ENCODE measurements at places on chromosomes 2 and 18. TPM values are rescaled to one million over a fixed set of nuclear protein-coding genes. Genes with fewer than 3 reads are reported as not detected.
A peak's percentile ranks its signal among the peaks of the same experiment; 100 is the strongest.

Gene RNF125
- 6.0 TPM for total RNA-seq

Gene DYNAP
- not detected for total RNA-seq

GRCh38 chr18:50790948-50791347, 28.9 kb downstream of the MRO start:
- no peak for DNase-seq
- H3K36me3 ChIP-seq, result no peaks in the 10 kb centered on the region
- H3K27ac ChIP-seq, result no peak overlapping the region
- H3K4me1 ChIP-seq, result peaks cover 18% of the 10 kb centered on the region

Gene ABHD1
- 0.69 TPM for total RNA-seq

Gene GULP1
- total RNA-seq, result 34.4 TPM

Gene DOK6
- total RNA-seq, result 3.8 TPM

- no peak overlapping the region for H3K4me3 ChIP-seq
- H3K27me3 ChIP-seq, result no peaks in the 10 kb centered on the region
- H3K4me1 ChIP-seq, result no peaks in the 10 kb centered on the region
- no peak overlapping the region for H3K27ac ChIP-seq
These were observed 86.0 kb downstream of the ICOS start for GRCh38 chr2:204022550-204022949.

Gene RRM2
- total RNA-seq, result 5.5 TPM

DNA sequence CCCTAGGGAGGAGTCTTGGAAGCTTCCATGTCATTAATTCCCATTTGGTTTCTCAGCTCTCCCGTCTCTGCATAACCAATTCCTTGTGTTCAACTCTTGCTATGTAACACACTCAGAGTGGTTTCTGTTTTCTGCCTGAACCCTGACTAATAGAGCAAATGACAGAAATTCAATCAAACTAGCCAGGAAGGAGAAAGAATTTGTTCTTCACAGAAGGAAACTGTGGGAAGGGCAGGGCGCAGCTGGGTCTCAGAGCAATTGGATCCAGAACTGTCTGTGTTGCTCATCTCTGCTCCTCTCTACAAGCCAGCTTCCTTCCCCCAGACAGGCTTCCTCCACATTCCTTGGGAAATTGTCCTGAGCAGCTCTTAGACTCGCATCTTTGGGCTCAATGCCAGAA, 269.8 kb downstream of the TNS1 start:
- H3K27me3 ChIP-seq, result no peaks in the 10 kb centered on the region
- H3K27ac ChIP-seq, result peak overlapping the region; percentile 3
- H3K36me3 ChIP-seq, result peaks cover 3% of the 10 kb centered on the region

GRCh38 chr2:149679286-149679685, 91.7 kb upstream of the MMADHC start:
- no peak for DNase-seq
- no peaks in the 10 kb centered on the region for H3K4me1 ChIP-seq
- H3K27me3 ChIP-seq, result no peaks in the 10 kb centered on the region
- no peak overlapping the region for H3K4me3 ChIP-seq

GRCh38 chr2:223697316-223697891, 95.2 kb upstream of the SCG2 start:
- no peak for DNase-seq
- no peaks in the 10 kb centered on the region for H3K4me1 ChIP-seq
- no peaks in the 10 kb centered on the region for H3K27me3 ChIP-seq
- H3K27ac ChIP-seq, result no peak overlapping the region
- H3K4me3 ChIP-seq, result no peak overlapping the region

DNA sequence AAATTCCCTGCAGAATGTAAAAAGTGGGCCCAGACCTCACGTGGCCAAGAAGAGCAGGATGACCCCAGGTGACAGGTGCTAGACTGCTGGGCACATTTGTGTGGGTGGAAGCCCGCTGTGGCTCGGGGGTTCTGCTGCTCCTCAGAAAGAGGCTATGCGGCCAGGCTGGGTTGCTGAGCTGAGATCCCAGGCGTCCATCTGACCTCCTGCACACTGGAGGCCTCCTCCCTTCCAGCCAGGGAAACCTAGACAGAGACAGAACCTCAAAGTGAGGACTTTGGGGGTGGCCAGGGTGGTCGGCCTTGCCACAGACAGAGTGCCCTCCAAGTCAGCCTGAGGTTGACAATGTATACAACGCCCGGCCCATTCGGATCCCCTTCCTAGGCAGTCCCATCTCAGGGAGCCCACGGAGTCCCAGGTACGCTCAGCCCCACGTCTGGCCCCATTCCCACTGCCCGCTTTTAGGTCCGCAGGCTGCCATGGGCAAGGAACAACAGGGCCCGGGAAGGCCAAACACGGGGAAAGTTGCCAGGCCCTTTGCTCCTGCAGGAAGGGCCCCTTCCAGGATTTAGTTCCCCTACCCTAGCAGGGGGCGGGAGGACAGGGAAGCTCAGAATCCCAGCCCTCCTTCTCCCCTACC, 75.6 kb downstream of the KIAA2012 start:
- no peak for DNase-seq
- no peak overlapping the region for H3K27ac ChIP-seq
- H3K27me3 ChIP-seq, result no peaks in the 10 kb centered on the region
- H3K4me1 ChIP-seq, result peaks cover 3% of the 10 kb centered on the region

DNA sequence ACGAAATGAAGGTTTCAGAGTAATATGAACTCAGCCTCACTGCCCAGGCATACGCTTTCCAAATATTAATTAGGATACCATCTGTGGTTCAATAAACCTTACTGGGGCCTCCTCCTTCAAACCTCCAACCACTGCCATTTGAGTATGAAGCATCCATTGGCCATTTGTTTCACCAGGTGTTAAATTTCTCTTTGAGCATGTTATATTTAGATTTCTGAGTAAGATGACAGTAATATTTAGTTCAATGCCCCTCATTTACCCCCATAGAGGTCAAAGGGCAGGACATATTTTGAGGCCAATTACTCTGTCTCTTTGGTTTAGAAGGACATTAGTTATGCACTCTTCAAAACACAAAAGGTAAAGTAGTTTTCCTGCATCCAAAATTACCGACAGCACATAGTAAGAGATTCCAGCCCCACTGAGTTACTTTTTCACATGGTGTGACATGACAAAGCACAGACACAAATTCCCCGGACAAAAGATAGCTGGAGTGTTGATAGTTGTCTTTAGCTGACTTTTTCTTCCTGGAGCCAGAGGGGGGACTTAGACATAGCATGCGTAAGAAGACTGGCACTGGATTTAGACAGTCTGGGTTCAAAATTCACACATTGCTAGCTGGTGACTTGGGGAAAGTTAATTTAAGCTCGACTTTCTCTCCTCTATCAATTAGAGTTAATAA, 33.1 kb upstream of the LNPK start:
- H3K27me3 ChIP-seq, result no peaks in the 10 kb centered on the region
- no peaks in the 10 kb centered on the region for H3K36me3 ChIP-seq
- no peaks in the 10 kb centered on the region for H3K4me1 ChIP-seq
- H3K27ac ChIP-seq, result no peak overlapping the region

DNA sequence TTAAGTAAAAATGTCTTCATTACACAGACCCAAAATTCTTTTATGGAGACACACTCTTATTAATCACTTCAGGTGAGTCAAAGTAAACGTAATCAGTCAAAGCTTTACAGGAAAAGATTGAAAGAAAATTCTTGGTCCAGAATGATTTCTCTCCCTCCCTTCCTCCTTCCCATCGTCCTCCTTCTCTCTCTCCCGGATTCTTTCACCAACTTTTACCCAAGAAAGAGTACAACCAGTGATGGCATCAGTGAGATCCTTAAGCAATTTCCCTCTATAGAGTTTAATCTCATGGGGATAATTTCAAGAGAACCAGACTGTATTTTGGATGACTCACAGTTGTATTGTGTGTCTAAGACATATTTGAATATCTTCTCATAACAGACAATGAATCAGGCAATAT, 258.1 kb downstream of the ALK start:
- no peaks in the 10 kb centered on the region for H3K4me1 ChIP-seq
- H3K36me3 ChIP-seq, result no peaks in the 10 kb centered on the region
- no peak for DNase-seq
- H3K27me3 ChIP-seq, result no peaks in the 10 kb centered on the region
- no peak overlapping the region for H3K4me3 ChIP-seq
- H3K27ac ChIP-seq, result no peak overlapping the region

Gene NAT8
- 94.4 TPM for total RNA-seq

Gene LYG2
- total RNA-seq, result not detected

DNA sequence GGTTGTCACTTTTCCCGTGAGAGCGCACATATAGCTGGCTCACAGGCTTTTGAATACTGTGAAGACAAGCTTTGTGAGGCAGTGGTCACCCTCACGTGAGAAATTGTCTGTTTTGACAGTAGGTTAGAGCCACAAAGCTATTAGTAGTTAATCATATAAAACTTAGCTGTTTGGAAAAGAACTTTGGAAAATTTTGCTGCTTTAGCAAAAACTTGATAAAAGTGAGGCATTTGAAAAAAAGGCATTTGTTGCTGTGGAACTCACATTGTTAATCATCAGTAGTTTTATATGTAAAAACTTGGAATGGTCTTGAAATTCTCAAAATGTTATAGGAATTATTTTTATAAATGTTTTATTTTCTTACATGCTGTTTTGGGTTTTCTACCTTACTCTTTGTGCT, 22.3 kb downstream of the C2orf74 start:
- no peaks in the 10 kb centered on the region for H3K27me3 ChIP-seq
- peaks cover 47% of the 10 kb centered on the region for H3K36me3 ChIP-seq
- DNase-seq, result no peak
- H3K27ac ChIP-seq, result no peak overlapping the region
- peaks cover 25% of the 10 kb centered on the region for H3K4me1 ChIP-seq

Measured in kidney (tissue), 22 donors.